H54 (cell line): ENCODE measurements at places on chromosomes 4 and X.

DNA sequence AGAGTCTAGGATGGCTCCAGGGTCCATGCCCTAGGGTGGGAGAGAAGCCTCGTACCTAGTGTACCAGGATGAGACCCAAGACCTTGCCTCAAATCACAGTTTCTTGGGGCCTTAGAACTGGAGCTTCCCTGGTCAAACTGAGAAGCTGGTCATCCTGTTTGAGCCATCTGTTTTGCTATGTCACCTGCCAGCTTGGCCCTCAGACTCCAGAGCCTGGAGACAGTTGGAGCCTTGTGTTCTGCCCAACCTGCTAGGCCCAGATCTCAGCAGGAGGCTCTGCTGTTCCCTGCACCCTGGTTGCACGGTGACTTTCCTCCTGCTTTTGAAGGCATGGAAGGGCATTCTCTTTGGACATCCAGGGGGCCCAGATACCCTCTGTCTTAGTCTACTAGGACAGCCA, 206.3 kb upstream of the ATP6AP2 start:
- no peak for DNase-seq

GRCh38 chr4:7823416-7823824, 116.2 kb downstream of the AFAP1 start:
- no peak for DNase-seq

- no peak for DNase-seq
These were observed 75.0 kb upstream of the SORBS2 start for GRCh38 chr4:185886832-185887524.

- no peak for DNase-seq
These were observed 12.2 kb upstream of the HERC6 start for GRCh38 chr4:88366460-88366859.

- DNase-seq = no peak
These were observed 257.7 kb downstream of the THOC2 start for GRCh38 chrX:123475068-123475724.
